Mammary epithelial cell (primary cell): ENCODE measurements at places on chromosomes 7 and 10. TPM values are rescaled to one million over a fixed set of nuclear protein-coding genes. Genes with fewer than 3 reads are reported as not detected.

DNA sequence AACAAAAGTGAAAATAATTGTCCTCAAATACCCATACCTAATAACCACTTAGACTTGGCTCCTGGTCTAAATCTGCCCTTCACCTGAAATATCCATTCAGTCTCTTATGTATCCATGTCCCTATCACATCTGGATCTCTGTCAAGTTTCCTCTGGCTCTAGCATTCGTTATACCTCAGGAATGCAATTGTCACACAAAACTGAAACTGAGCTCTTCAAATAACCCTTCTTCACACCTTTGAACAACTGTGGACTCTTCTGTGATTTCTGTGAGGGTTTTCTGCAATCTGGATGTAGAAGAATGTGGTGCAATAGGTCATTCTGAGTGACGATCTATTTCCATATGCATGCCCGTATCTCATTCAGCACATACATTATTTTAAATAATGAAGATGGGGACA, 53.5 kb upstream of the FGL2 start:
- DNase-seq: no peak

GRCh38 chr10:29081951-29082685, 206.8 kb upstream of the LYZL1 start:
- no peak for DNase-seq

NCAPG2 gene
- total RNA-seq: 3.2 TPM

CACNA2D1 gene
- total RNA-seq: 24.0 TPM

PTN gene
- 2.4 and 3.2 TPM in 2 replicates for total RNA-seq

GRCh38 chr10:84607044-84607443, 278.7 kb downstream of the CCSER2 start:
- DNase-seq: no peak

DNA sequence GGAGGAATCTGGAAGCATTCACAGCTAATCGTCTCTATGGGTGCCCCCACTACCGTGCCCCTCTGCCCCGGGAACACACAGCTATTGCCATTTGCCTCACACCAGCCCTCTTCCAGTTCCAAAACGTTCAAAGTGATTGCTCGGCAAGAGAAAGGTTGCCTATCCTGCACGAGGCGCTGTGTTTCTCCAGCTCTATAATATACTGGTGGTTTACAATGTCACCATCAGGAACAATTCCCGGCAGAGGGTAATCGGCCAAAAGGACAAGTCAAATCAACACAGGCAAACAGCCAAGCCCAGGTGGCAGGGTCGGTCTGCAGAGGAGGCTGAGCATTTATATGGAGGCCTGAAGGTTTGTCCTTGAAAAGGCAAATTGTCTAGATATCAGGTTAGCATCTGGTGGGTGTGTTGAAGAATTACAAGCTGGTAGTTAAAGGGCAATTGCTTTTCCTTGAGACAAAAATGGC, 29.2 kb upstream of the TNS3 start:
- DNase-seq: no peak
